ENCODE measurements at places on chromosomes 5 and 9. TPM values are rescaled to one million over a fixed set of nuclear protein-coding genes. Genes with fewer than 3 reads are reported as not detected.

DNA sequence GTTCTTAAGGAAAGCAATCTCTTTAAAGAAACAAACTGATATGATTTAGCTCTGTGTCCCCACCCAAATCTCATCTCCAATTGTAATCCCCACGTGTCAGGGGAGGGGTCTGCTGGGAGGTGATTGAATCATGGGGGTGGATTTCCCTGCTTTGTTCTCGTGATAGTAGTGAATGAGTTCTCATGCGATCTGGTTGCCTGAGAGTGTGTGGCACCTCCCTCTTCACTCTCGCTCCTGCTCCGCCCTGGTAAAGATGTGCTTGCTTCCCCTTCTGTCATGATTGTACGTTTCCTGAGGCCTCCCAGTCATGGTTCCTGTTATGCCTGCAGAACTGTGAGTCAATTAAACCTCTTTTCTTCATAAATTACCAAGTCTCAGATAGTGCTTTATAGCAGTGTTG lies 412.7 kb upstream of the SMC2 start:
- no peak for DNase-seq

GRCh38 chr5:169651526-169651925 lies 14.5 kb downstream of the DOCK2 start:
- DNase-seq: no peak

DNA sequence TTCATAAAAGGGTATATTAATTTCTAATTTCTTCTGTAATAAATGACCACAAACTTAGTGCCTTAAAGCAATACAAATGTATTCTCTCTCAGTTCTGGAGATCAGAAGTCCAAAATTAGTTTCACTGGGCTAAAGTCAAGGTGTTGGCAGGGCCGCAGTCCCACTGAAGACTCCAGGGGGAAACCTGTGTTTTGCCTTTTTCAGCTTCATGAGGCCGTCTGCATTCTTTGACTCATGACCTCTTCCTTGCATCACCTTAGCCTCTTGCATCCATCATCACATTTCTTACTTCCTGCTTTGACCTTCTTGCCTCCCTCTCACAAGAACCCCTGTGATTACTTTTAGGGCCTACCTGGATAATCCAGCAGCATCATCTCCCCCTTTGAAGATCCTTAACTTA lies 42.0 kb upstream of the ALDH1B1 start:
- no peak for DNase-seq

- no peak for DNase-seq
Measured at GRCh38 chr5:149957855-149958254, 2.7 kb upstream of the SLC26A2 start.

GRCh38 chr5:54049144-54049543 lies 261.2 kb downstream of the ARL15 start:
- no peak for DNase-seq

- DNase-seq: no peak
Measured at GRCh38 chr9:135976944-135977343, 15.8 kb upstream of the UBAC1 start.

DNA sequence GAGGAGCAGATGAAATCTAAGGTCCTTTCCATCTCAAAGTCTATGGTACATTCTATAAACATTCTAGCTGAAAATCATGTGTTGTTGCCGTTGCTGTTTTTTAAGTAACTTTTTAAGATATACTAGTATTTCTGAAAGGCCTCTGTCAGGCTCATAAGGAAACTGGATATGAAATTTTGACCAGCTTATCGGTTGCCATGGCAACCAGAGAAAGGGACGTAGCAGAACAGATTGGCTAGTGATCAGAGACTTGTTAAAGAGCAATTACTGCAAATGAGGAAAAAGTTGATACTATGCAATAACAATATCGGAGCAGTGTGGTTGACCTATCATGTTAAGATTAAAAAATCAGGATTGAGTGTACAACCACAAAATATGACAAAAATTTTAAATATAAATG lies 57.0 kb upstream of the RNF180 start:
- no peak for DNase-seq

DNA sequence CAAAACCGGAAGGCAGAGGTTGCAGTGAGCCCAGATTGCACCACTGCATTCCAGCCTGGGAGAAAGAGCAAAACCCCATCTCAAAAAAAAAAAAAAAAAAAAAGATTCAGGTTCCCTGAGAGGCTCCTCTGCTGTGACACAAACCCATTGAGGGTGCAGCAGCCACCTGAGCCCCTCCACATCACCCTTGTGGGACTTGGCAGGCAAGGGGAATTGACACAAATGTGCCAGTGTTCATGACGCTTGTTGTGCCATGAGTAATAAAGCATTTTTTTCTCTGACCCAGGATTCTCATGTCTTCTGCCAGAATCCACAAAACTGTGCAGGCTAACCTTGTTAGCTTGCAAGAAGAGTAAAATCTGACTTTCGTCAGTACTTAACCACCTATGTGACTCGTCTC lies 149.6 kb downstream of the TTC39B start:
- no peak for DNase-seq

DNA sequence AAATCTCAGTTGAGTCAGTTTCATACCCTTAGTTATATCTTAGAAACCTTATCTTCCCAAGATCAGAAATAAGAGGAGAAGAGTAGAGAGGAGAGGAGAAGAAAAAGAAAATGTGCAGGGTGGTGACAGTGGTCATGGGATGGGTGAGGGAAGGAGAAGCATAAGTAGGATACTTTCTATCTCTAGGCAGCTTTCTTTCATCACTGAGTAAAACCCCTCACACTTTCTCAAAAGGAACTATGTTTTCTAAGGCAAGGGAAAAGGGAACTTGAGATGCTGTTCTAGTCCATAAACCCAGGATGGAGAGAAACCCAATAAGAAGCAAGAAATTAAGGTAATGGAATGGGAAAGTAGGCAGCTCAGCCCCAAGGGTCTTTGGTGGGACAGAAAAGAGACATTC lies 225.3 kb downstream of the MCTP1 start:
- DNase-seq: no peak

Gene OR1J2
- total RNA-seq: not detected

Gene CTXN3
- total RNA-seq: not detected

Gene GBGT1
- 7.6 TPM for total RNA-seq
